ENCODE measurements at places on chromosomes 2 and 18. TPM values are rescaled to one million over a fixed set of nuclear protein-coding genes. Genes with fewer than 3 reads are reported as not detected.

The FOSL2 gene
- 57.5 TPM for total RNA-seq

The ST8SIA3 gene
- not detected for total RNA-seq

The GDF7 gene
- total RNA-seq = 1.5 TPM

The MROH2A gene
- not detected for total RNA-seq

The FOXD4L1 gene
- total RNA-seq = not detected

The PDIA6 gene
- total RNA-seq = 396 TPM

The SLC8A1 gene
- 4.6 TPM for total RNA-seq

The CDKL4 gene
- 0.81 TPM for total RNA-seq

The GPR45 gene
- total RNA-seq = not detected

The C1QL2 gene
- total RNA-seq = not detected

The IL36RN gene
- total RNA-seq = not detected

The MAB21L4 gene
- total RNA-seq = not detected

The MAP3K19 gene
- total RNA-seq = not detected

The SLC16A14 gene
- 0.18 TPM for total RNA-seq

The RGPD3 gene
- total RNA-seq = 0.09 TPM

The DSG2 gene
- under 0.01 TPM for total RNA-seq

The PPP1R1C gene
- not detected for total RNA-seq

The LYG2 gene
- total RNA-seq = not detected

The ALLC gene
- total RNA-seq = not detected

The TLK1 gene
- 14.9 TPM for total RNA-seq

The PXDN gene
- 313 TPM for total RNA-seq

The FZD7 gene
- 0.85 TPM for total RNA-seq

The DNAJC5G gene
- total RNA-seq = not detected

The GPR55 gene
- not detected for total RNA-seq

The MAP3K20 gene
- total RNA-seq = 20.5 TPM

The EML6 gene
- 0.63 TPM for total RNA-seq

The SERPINB10 gene
- total RNA-seq = 0.09 TPM

The PLEK gene
- 0.09 TPM for total RNA-seq

The DUSP11 gene
- 20.4 TPM for total RNA-seq

The GALNT5 gene
- 6.4 TPM for total RNA-seq

The MAL gene
- total RNA-seq = not detected

The TRABD2A gene
- total RNA-seq = 0.56 TPM

The FBXO48 gene
- total RNA-seq = 0.28 TPM

The SP140L gene
- 13.3 TPM for total RNA-seq

The GTF2A1L gene
- not detected for total RNA-seq

The HOXD12 gene
- total RNA-seq = not detected

The SLC5A7 gene
- total RNA-seq = not detected

The ASXL3 gene
- not detected for total RNA-seq

The HRH4 gene
- not detected for total RNA-seq

The KLHL41 gene
- total RNA-seq = 0.09 TPM

The FAM228A gene
- 0.28 TPM for total RNA-seq

The SERPINB12 gene
- not detected for total RNA-seq

The C1GALT1C1L gene
- 0.09 TPM for total RNA-seq
